ENCODE measurements at places on chromosomes 6 and 20.

GRCh38 chr6:125552819-125553218, 196.6 kb upstream of the HEY2 start:
- DNase-seq: no peak

DNA sequence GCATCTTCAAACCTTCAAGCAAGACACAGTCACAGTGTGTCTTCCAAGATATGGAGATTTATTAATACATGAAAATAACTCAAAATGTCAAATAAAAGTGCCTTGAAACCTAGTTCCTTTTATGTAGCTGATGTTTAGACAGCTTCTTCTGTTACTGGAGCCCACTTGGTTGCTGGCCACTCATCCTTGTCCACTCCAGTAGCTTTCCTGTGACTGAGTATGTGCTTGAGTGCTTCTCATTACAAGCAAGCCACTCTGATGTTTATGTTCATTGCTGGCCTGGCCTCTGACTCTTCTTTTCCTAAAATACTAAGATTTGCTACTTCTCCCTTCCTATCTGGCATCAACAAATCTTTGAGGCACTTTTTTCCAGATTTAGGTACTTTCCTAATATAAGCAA, 545.2 kb upstream of the MAN1A1 start:
- DNase-seq: no peak

DNA sequence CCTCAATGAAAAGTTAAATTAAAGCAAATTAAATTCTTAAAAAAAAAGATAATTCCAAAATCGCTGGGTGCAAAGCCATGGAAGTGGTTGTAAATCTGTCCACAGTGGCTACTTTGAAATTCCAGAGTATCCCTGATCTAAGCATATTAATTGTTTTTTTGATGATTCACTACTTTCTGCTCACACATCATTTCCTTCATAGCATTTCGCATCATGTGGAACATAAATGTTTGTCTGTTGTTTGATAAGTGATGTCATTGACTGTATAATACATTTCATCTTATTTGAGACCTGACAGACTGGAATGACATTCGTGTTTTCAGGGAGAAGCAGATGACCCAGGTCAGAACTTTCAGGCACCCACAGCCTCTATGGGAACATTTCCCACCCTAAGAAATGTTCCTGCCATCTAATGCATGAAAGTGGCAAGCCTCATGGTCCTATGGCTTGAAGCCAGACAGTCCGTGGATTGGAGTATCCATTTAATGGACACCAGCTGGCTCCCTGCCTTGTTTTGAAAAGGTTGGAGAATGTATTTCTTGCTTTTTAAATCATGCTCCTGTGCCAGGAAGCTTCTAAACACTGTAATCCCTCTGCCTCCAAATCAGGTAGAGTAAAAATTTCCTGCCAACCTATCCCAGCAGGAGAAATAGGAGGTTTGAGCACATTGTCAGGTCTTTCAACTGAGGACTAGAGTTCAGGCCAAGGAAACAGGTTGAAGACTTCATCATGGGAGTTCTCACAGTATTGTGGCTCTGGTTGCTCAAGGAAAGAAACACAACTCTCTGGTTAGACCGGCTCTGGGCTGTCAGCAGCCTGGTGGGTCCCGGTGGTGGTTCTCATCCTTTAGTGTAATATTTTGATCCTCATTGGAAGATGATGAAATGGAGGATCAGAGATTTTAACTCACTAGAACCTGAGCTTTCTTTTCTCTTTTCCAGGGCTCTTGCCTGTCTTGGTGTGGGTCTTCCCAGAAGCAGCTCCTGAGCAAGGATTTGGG, 157.9 kb downstream of the SLC24A3 start:
- DNase-seq: no peak

- no peak for DNase-seq
Observed at GRCh38 chr20:60820918-60821317, 431.1 kb upstream of the CDH4 start.

DNA sequence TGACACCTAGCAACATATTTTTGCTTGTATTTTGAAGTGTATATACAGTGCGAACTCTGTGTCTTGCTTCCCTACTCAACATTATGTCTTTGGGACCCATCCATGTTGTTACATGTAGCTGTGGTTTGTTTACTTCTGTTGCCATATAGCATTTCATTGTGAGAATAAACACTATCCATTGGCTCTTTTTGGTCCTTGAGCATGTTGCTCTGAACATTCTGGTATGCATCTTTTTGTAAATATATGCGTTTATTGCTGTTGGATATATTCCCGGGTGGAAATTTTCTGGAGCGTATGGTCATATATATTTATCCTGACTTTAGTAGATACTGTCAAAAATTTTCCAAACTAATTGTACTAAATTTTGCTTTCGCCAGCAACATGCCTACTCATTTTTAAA, 222.5 kb upstream of the SPTLC3 start:
- no peak for DNase-seq

- DNase-seq: no peak
Observed at GRCh38 chr6:81812401-81812800, 59.9 kb upstream of the TENT5A start.

GRCh38 chr6:167778497-167779128, 48.1 kb upstream of the AFDN start:
- DNase-seq: no peak

GRCh38 chr6:21003780-21004541, 469.7 kb downstream of the CDKAL1 start:
- DNase-seq: no peak

DNA sequence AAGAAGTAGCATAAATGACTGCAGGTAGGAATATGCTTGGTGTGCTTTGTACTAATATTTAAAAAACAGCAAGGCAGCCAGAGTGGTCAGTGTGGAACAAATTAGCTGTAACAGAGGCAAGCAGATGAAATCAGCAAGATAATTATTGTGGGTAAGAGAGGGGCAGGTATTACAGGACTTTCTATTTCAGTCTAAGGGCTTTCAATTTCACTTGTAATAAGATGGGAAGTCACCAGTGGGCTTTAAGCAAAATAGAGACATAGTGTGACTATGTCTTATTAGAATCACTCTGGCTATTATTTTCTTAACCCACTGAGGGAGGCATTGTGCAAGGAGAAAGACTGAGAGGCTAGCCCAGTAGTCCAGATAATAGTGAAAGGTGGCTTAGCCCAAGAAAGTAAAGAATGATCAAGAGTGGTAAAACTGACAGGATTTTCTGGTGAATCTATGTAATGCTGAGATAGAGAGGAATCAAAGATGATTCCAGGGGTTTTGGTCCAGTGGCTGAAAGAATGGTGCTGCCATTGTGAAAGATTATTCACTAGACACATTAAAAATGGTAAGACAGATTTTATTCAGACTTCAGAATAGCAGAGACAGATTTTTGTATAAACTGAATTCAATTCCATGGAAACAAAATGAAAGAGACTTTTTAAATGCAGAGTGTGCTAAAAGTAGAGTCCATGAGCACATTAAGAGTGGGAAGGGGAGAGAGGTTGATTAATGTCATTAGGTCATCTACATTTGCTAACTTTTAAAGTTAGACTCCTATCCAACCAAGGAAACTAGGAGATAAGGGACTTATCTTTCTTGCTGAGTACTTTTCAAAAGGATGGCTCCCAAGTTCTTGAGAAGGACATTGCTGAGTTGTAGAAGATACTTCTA, 1136.0 kb downstream of the HACE1 start:
- DNase-seq: no peak

DNA sequence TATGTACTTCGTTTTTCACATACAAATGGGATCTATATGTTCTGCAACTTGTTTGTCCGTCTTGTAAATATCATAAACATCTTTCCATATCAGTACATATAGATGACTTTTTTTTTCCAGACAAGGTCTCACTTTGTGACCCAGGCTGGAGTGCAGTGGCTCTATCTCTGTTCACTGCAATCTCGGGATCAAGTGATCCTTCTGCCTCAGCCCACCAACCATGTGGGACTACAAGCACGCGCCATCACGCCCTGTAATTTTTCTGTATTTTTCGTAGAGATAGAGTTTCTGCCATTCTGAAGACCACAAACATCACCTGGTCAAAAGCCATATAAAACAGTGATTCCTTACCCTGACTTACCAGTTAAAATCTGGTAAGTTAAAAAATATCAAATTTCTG, 37.7 kb upstream of the SYNCRIP start:
- DNase-seq: no peak
